ENCODE measurements at places on chromosomes 4 and X. TPM values are rescaled to one million over a fixed set of nuclear protein-coding genes. Genes with fewer than 3 reads are reported as not detected.

DNA sequence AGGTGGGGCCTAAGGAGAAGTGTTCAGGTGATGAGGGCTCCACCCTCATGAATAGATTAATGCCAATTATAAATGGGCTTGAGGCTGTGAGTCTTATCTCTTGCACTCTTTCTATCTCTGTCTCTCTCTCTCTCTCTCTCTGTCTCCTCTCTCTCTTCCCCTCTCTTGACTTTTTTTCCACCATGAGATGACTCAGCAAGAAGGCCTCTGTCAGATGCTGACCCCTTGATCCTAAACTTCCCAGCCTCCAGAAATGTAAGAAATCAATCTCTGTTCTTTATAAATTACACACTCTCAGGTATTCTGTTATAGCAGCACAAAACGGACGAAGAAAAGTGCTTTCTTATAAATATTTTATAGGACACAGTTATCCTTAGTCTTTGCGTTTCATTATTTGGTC is 184.9 kb upstream of the PCDH7 start:
- no peak for DNase-seq

GRCh38 chr4:109215506-109215905 is 87.0 kb downstream of the COL25A1 start:
- no peak for DNase-seq

The SSX2B gene
- total RNA-seq: not detected

- no peak for DNase-seq
Measured at GRCh38 chr4:25113915-25114904, 46.0 kb downstream of the SEPSECS start.

DNA sequence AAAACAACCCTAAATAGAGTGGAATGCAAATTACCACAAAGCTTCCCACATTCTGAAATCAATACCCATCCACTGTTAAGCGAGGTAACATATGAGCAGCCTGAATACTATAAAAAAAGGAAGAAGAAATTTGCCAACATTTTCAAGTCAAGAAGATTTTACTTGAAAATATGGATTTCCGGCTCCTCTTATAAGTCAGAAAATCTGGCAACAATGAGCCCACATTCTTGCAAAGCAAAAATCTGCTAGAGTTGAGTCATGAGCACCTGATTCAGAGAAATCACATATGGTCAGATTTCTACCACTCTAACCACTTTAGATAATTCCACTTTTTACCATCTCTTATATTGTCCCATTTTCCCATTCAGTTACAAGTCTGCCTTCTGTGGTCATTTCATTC is 395.7 kb downstream of the DTHD1 start:
- no peak for DNase-seq

- DNase-seq: no peak
Measured at GRCh38 chrX:128335671-128336070, 283.5 kb upstream of the ACTRT1 start.

- DNase-seq: no peak
Measured at GRCh38 chr4:43348591-43348990, 456.1 kb downstream of the GRXCR1 start.

DNA sequence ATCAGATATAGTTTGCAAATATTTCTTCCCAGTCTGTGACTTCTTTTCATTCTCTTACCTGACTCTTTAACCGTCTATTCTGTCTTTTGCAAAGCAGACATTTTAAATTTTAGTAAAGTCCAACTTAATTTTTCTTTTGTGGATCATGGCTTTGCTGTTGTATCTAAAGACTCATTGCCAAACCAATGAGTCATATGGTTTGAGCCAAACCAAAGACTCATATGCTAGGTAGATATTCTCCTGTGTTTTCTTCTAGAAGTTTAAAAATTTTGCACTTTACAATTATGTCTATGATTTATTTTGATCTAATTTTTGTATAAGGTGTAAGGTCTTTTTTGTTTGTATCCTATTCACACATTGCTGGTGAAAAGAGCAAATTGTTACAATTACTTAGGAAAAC is 446.8 kb downstream of the ANKRD50 start:
- DNase-seq: no peak

DNA sequence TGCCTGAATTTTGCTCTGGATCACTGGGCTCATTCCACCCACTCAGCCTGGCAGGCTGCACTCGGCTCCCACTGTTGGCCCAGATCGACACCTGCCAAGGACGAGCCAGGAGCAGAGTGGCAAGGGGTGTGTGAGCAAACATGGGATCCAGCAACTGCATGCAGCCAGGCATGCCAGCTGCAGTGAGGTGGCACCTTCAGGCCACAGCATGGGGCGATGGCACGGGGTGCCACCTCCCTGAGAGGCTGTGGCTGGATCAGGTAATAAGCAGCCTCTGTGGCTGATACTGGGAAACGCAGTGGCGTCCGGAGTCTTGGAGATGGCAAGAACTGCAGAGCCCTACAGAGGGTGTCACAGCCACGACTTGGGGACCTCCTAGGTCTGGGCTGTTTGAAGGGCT is 244.5 kb upstream of the FSTL5 start:
- no peak for DNase-seq

The GRIA3 gene
- total RNA-seq: not detected

GRCh38 chrX:47235691-47236103 is 2.9 kb downstream of the USP11 start:
- no peak for DNase-seq

DNA sequence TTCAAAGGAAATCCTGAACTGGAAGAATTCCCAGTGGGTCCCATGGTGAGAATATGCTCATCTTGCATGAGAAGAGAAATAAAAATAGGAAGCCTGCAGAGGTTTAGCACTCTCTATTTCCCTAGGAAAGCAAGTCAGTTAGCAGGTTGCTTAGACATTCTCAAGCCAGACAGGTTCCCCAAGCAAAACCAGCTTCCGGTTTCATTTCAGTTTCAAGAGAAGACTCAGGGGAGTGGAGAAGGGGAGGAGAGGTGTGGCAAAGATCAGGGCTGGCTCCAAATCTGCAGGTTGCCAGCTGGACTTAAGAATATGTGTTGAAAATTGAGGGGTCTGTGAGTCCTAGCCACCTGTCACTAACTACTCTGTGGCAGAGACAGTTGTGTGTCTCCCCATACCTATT is 107.5 kb downstream of the CLNK start:
- no peak for DNase-seq
